ENCODE measurements at places on chromosomes 16 and 17.

- no peak for DNase-seq
Observed at GRCh38 chr17:21358682-21359482, 17.3 kb upstream of the KCNJ12 start.

DNA sequence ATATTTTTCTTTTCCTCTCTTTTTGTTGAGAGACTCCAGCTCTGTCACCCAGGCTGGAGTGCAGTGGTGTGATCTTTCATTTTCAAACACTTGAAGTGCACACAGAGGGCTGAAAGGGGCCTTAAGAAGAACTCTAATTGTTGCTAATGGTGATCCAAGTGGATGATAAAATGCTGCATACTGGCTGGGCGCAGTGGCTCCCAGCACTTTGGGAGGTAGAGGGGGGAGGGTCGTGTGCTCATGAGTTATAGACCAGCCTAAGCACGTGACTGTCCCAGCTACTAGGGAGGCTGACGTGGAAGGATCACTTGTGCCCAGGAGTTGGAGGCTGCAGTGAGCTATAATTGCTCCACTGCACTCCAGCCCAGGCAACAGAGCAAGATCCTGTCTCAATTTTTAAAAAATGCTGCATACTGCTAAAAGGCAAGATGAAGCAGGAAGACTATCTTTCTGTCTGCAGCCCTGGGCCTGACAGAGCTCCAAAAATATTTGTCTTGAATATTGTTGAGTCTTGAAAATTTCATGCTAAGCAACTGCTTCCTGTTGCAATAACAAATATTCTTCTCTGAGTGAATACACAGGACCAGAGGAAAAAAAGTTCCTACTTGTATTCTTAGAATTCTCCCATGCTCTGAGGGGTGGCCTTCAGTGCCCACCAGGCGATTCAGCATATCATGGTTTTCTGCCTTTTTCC, 63.7 kb upstream of the AKTIP start:
- no peak for DNase-seq

DNA sequence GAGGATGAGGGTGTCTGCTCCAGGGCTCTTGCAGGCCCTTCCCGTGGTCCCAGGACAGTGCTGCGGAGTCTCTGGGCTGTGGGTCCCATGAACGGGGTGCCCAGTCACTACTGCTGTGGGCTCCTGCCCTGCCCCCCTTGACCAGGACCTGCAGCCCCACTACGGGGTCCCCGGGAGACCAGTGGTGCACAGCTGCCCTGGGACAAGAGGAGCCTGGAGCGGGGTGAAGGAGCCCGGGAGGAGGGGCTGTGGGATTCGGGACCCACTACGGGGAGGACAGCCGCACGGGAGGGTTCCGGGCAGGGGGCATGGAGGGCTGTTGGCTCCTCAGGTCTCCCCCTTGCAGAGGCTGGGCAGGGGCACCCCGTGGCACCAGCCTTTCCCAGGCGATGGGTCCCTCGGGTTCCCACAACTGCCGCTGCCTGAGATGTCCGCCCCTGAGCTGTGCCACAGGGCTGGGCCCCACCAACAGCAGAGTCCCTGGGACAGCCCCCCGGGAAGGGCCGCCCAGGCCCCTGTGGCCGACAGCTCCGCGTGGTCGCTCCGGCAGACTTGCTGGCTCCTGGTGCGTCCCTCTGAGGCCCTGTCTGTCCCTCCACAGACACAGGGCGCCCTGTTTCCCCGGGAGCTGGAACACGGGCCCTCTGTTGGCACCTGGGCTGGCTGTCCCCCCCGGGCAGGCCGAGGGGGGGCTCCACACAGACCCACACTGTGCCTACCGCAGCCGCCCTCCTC, 52.1 kb upstream of the GNG13 start:
- no peak for DNase-seq

- DNase-seq, result peak; percentile 72
Observed at GRCh38 chr16:28326881-28327610, 34.7 kb downstream of the SBK1 start.

DNA sequence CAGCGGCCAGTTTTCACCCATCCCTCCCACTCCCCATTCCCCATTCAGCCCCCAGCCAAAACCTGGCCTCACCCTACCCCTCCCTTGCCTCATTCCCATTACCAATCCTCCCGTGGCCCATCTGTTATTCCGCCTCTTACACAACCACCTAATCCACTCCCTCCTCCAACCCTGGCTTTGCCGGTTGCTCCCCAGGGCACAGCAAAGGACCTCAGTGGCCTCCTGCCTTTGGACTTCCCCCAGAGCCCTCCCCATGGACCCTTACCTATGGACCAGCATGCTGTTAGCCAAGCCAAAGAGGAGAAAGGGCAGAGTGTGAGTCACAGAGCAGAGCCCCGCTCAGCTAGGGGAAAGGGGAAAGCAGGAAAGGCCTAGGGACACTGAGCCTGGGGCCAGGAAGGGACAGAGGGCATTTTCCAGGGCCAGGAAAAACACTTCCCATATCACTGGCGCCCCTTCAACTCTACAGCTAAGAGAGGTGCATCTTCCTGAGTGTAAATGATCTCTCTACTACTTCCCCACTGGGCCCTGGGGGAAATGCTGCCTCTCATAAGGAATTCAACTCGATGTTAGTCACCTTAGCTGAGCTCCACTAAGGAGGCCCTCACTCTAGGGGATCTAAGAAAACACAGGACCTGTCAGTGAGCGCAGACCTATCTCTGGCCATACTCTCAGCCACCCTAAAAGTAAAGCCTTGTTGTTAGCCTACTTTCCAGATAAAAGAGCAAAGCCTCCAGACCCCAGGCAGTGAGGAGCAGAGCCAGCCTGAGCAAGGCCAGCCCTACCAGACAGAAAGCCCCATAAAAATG, 10.6 kb downstream of the PEMT start:
- peak; percentile 76 for DNase-seq

DNA sequence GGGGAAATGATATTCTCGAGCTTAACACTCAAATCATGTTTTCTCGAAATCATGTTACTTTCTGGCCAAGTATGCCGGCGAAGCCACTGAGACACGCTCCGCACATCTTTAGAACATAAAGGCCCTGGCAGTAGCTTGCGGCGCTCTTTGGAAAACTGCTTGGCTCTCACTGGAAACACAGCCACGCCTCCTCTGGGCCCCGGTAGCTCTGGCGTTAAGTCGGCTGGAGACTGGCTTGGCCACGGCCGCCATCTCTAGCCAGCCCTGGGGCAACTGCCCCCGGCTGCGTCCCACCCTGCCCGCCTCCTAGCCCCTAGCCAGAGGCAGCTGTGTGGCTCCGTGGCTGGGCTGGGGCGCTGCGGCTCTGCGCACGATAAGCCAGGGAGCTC, 9.2 kb upstream of the BAIAP2 start:
- DNase-seq, result no peak

- DNase-seq, result no peak
Observed at GRCh38 chr17:78114831-78115723, 13.5 kb downstream of the TMC6 start.

DNA sequence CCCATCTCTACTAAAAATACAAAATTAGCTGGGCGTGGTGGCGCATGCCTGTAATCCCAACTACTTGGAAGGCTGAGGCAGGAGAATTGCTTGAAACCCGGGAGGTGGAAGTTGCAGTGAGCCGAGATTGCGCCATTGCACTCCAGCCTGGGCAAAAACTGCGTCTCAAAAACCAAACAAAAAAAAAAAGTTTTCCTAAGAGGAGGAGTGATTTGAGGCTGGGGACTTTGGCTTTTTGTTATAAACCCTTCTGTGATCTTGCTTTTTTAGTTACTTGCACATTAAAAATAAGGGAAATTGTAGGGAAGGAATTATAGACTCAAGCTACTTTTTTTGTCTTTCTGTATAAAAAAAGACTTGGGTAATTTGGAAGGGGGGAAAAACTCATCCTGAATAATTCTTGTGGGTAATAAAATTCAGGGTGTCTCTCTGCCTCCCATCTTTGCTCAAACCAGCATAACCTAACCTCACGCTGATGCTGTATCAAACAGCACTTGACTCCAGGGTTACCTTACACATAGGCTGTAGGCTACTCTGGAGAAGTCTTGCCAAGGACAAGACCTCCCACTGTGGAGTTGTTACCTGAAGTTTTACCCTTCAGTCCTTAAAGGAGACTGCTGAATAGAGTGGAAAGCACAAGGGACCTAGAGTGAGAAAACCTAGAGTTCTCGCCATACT, 1.7 kb upstream of the CDR2 start:
- DNase-seq, result no peak
